Hindlimb muscle (tissue), 1 donor: ENCODE measurements at places on chromosomes 4 and X.
A peak's percentile ranks its signal among the peaks of the same experiment; 100 is the strongest.

GRCh38 chr4:47486231-47486673 lies 1.2 kb downstream of the ATP10D start:
- DNase-seq = peak; percentile 20

DNA sequence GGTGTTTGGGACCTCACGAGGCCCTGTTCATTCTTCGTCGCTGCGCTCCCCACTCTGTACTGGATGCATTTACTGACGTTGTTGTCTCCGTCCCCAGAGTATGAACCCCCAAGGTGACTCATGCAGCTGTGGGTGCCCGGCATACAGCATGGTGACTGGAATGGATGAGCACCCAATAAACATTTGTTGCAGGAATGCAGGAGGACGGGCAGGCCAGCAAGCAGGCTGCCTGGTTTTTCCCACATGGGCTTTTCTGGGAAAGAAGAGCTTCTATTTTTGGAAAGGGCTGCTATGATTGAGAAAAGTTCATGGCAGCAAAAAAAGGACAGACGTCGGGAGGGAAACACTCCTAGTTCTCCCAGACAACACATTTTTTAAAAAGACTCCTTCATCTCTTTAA lies 893 bp upstream of the SOD3 start:
- peak; percentile 65 for DNase-seq

DNA sequence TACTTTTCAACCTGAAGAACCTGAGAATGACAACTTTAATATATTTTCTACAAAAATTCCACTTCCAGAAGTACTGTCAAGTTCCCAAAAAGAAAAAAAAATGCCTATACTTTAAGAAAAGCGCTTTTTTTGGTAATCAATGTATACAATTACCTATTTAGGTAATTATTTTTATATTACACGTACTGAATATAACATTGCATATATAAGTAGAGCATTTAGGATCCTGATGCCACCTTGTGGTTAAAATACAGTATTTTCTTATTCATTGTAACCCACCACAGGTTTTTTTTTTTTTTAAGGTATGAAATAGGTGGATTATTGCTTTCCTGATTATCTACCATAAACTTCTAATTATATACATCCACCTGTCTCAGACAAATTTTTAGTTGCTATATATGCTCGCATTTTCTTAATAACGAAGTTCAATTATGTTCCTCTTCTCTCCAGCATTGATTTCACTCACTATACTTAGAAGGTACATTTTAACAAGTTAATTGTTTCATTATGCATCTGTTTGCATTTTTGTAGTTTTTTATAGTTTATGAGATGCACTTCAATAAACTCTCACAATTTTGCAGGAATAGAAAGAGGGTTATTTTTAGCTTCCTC lies 5.2 kb downstream of the MAP9 start:
- no peak for DNase-seq

- DNase-seq = no peak
These were observed 90.4 kb upstream of the RASGEF1B start for GRCh38 chr4:81562093-81562492.

GRCh38 chr4:152064753-152065152 lies 303.9 kb upstream of the GATB start:
- no peak for DNase-seq

DNA sequence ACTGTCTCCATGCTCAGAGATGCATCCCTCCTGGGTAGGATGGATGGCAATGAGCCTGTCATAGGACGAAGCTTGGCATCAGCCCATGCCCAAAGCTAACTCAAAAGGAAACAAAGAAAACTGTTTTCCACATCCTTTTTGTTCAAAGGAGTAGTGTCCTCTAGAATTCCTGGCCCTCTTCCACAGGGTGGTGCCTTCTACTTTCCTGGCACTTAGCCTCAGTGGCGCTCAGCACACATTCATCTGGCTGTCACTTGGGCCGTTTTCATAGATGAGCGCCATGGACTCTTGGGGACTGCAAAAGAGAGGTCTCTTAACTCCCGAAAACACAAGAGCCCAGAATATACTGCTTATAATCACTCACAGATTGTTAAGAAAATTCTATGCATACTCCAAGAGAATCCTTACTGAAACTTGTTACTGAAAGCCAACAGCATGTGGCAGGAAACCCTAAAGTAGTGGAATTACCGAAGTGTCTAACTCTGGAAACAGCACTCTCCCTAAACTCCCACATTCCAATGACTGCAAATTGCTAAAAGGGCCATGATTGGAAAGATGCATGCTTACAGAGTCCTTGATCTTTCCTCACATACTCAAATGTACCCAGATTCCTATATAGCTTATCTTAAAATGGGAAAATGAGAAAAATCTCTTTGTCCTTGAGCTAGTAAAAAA lies 110.0 kb downstream of the HS6ST2 start:
- DNase-seq = peak; percentile 20

GRCh38 chr4:185374573-185374972 lies 21.2 kb downstream of the LRP2BP start:
- DNase-seq = no peak
